ENCODE measurements at places on chromosomes 2 and 18.

GRCh38 chr2:15449556-15450236 is 111.4 kb downstream of the NBAS start:
- DNase-seq: no peak

GRCh38 chr2:54808661-54809060 is 85.2 kb downstream of the EML6 start:
- no peak for DNase-seq

DNA sequence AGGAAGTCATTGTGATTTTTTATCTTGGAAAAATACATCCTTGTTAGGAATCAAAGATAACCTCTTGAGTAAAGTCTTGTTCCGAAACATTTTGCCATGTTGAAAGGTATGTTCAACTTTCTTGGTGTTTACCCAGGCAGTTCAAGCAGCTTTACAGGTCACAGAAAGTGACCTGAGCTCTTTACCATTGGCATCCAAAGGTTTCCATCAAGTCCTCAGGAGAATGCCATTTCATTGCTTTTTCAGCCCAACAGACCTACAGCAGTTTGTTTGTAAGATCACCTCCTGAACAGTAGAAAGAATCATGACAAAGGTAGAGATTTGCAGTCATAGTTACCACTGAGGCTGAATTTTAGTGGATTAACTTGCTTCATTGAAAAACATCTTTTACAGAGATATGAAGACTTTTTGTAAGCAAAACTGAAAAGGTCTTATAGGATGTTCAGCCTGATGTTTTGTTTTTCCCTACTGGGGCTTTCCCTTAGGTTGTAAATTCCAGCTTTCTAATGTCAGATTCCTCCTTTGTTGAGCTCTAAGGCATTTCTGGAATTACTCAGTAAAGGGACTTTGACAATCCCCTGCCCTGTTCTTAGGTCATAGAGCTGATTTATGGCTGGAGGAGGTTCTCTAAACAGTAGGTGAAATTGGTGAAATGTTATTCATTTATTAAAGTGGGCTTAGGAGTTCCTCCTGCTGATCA is 236.8 kb upstream of the RBMS1 start:
- no peak for DNase-seq

- DNase-seq: no peak
These were observed 56.1 kb upstream of the SMAD7 start for GRCh38 chr18:49006641-49007454.

DNA sequence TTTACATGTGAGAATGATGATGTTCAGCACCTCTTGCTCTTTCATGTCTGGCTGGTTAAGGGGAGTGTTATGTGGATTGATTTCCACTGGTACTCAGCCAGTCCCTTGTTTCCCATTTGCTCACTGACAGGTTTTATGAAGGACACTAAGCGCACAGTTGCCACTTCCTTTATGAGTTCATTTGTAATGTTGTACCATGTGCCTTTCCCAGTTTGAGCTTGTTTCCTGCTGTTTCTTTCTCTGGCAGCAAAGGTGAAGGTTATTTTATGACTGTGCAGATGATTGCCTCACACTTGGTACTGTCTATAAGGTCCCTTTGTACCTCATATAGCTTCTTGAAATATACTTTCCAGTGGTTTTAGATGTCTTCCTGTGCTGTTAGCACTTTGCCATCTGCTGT is 1700.5 kb upstream of the TMEFF2 start:
- DNase-seq: no peak

Measured in stimulated activated CD4-positive, alpha-beta T cell treated with anti-CD3 and anti-CD28 coated beads, TNF-alpha, amount 100 ng/mL, for 48 hours (primary cell).